NCI-H1105 (cell line): ENCODE measurements at places on chromosomes 3 and 15.

DNA sequence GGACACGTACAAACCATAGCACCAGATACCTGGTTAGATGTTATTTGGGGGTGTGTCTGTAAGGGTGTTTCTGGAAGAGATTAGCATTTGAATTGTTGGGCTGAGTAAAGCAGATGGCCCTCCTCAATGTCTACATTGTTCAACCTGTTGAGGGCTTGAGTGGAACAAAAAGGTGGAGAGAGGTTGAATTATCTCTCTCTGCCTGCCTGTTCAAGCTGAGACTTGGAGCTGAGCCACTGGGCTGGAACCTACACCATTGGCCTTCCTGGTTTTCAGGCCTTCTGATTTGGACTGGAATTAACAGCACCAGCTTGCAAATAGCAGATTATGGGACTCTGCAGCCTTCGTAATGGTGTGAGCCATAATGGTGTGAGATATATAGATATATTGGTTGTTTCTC lies 71.3 kb upstream of the CORO2B start:
- DNase-seq, result no peak

GRCh38 chr15:36808411-36809160 lies 229.2 kb downstream of the CDIN1 start:
- no peak for DNase-seq

DNA sequence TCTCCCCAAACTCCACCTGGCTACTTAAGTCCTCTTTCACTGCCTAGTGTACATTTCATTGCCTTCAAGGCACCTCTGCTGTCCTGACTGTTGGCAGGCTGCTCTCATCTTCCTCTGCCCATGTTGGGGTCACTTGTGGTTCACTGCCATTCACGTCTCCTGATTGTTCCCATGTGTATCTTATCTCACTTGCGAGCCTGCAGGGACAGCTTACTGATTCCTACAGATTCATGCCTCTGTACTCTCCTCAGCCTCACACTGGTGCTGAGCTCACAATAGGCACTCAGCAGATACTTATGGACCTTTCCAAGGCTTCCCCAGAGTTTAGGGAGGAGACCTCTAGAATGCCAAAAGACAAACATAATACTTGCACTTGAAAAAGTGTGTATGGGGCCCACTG lies 28.8 kb upstream of the ANP32A start:
- no peak for DNase-seq

DNA sequence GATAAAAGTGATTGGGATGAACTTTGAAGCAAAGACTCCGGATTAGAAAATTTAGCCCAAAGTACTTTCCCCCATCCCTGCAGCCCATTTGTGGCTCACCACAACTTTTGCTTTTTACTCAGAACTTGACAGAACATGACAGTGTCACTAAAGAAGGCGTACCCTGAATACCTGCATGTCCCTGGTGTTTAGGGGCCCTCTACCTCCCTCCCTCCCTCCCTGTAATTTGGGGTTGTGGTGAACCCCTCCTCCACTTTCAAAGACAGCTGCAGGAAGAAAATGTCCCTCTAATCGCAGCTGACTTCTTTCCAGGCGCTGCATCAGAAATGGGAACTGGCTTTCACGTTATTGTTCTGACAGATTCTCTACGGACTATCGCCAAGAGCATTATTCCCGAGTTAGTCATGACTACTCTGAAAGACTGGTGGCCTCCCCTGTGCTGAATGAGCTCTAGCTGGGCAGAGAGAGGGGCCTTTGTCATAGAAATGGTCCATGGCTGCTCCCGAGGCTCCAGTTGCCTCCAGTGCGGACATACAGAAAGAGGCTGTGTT lies 93.2 kb upstream of the ARHGEF3 start:
- DNase-seq, result no peak

GRCh38 chr15:41501191-41501917 lies 7.7 kb downstream of the ITPKA start:
- DNase-seq, result no peak

DNA sequence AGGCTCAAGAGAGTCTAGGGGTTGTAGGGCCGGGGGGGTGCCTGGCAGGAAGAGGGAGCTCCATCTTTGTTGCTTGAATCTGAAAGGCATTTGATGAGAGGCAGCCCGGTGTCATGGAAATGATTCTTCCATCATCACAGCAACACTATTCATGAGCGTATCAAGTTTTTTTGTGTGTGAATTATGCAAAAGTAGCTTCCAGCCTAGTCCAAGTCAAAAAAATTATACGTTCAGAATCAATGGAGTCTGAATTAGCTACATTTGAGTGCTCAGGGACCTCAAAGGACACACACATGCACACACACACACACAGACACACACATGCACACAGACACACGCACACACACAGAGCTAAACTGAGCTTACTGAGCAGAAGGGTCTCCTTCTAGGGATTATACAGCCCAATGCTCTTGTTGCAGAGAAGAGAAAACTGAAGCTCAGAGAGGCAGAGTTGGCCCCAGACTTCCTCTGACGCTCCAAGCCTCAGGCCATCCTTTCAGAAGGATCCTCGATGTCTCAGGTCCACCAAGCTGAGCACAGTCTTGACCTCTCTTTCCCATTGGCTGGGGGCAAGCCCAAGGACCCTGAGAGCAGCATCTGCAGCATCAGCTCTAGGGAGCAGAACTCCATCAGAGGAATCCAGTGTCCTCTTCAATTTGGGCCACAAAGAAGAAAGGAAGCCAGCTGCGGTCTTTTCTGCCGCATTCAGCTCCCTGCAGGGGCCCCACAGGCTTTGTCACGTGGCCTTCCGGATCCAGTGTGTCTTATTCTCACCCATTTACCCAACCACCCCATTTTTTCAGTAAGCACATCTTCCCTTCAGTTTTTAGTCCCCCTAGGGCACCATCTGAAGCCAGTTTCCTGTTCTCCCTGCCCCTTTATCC lies 228.0 kb downstream of the UACA start:
- no peak for DNase-seq

DNA sequence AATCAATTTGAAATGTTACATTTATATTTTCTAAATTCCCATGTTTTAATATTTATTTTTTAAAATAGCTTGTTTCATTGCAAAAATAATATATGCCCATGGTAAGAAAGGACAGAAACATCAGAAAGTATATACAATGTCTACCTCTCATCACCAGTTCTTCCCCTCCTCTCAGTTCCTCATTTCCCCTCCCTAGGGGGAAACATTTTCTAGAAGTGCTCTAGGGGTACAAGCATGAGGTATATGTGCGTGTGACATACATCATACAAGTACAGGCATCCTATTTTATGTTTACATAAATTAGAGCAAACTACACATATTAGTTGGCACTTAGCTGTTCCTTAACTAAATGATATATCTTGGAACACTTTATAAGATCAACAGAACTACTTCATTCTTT lies 189.3 kb upstream of the VEPH1 start:
- no peak for DNase-seq
